ENCODE measurements at places on chromosomes 12 and 14. TPM values are rescaled to one million over a fixed set of nuclear protein-coding genes. Genes with fewer than 3 reads are reported as not detected.

- no peak for DNase-seq
- H3K36me3 ChIP-seq, result no peaks in the 10 kb centered on the region
- no peak overlapping the region for H3K27ac ChIP-seq
- no peak overlapping the region for H3K4me3 ChIP-seq
These were observed 104.1 kb downstream of the MYRFL start for GRCh38 chr12:69929125-69929524.

GRCh38 chr14:75025082-75025481 lies 22.4 kb downstream of the EIF2B2 start:
- DNase-seq, result no peak
- H3K36me3 ChIP-seq, result no peaks in the 10 kb centered on the region
- no peaks in the 10 kb centered on the region for H3K4me1 ChIP-seq
- no peak overlapping the region for H3K27ac ChIP-seq
- no peak overlapping the region for H3K4me3 ChIP-seq
- H3K27me3 ChIP-seq, result no peaks in the 10 kb centered on the region

The RIPK3 gene
- 10.7 TPM for total RNA-seq

DNA sequence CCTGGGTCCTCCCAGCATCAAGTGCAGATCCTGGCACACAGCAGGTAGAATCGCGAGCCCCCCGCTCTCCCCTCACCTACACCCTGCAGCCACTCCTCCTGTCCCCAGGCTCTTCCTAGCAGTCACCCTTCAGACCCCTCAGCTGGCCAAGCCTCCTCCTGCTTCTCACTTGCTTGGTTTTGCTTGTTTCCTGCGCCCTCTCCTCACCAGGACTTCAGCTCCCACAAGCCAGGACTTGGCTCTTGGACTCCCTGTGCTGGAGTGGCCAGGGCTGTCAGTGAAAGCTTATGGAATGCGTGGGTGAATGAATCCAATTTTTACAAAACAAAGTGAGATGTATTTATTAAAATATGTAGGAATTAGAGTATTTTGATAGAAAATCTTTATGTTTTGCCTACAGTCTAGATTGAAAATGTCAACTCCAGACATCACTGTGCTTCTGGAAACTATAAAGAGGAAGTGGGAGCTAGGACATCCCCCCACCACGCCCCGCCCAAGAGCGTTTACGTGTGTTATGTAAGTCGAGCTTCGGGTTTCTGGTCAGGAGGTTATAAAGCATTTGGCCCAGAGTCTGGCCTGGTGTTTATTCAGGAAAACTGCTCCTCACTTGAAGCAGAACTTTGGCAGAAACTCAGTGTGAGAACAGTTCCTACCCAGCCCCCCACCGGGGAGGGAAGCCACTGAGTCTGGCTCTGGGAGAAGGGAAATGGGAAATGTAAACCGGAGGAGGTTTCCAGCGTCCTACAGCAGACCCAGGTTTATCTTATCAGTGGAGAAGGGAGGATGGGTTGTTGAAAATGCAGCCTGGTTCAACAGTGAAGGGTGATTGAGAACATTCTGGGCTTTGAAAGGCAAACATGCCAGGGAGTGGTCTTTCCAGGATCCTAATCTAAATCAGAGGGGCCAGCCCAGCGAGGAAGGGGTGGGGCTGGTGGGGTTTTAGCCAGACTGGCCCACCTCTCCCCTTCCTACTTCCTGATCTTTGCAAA lies 8.8 kb downstream of the ALDH2 start:
- H3K4me3 ChIP-seq, result peak overlapping the region; percentile 12
- peak overlapping the region; percentile 84 for H3K27ac ChIP-seq
- no peaks in the 10 kb centered on the region for H3K36me3 ChIP-seq
- DNase-seq, result peak; percentile 70
- H3K4me1 ChIP-seq, result peaks cover 32% of the 10 kb centered on the region

The TAPBPL gene
- 22.9 TPM for total RNA-seq

The GPRC5D gene
- total RNA-seq, result not detected

DNA sequence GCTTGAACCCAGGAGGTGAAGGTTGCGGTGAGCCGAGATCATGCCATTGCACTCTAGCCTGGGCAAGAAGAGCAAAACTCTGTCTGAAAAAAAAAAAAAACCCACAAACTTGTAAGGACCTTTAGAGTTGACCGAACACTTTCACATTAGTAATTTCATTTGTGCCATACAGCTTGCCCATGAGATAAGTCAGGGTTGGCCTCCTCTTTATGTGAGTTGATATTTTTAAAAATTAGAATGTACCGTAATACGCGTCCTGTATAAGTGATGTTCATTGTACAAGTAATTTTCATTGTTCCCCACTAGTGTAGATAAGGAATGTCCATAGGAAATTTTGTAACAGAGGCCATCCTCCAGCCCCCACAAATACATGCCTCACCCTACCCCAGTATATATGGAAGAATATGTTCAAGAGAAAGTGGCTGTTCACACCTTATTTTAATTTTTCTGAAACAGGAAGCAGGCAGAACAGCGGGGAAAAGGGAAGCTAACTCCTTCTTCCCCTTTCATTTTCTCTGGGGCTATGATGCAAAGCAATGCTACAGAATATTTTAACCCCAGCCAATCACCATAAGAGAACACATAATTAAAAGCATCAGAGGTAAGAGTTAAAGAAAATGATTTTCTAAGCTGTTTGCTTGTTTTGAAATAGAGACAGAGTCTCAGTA lies 31.9 kb upstream of the HIF1A start:
- H3K4me3 ChIP-seq, result no peak overlapping the region
- DNase-seq, result no peak
- H3K36me3 ChIP-seq, result no peaks in the 10 kb centered on the region
- no peaks in the 10 kb centered on the region for H3K4me1 ChIP-seq
- H3K27ac ChIP-seq, result no peak overlapping the region

- no peaks in the 10 kb centered on the region for H3K27me3 ChIP-seq
- H3K27ac ChIP-seq, result no peak overlapping the region
- no peak overlapping the region for H3K4me3 ChIP-seq
- H3K36me3 ChIP-seq, result no peaks in the 10 kb centered on the region
- no peak for DNase-seq
These were observed 43.5 kb upstream of the P2RX7 start for GRCh38 chr12:121089031-121089812.

- no peaks in the 10 kb centered on the region for H3K36me3 ChIP-seq
- H3K4me1 ChIP-seq, result no peaks in the 10 kb centered on the region
- no peak overlapping the region for H3K4me3 ChIP-seq
- DNase-seq, result no peak
- H3K27me3 ChIP-seq, result no peaks in the 10 kb centered on the region
- no peak overlapping the region for H3K27ac ChIP-seq
These were observed 25.6 kb upstream of the KRAS start for GRCh38 chr12:25276199-25276937.

DNA sequence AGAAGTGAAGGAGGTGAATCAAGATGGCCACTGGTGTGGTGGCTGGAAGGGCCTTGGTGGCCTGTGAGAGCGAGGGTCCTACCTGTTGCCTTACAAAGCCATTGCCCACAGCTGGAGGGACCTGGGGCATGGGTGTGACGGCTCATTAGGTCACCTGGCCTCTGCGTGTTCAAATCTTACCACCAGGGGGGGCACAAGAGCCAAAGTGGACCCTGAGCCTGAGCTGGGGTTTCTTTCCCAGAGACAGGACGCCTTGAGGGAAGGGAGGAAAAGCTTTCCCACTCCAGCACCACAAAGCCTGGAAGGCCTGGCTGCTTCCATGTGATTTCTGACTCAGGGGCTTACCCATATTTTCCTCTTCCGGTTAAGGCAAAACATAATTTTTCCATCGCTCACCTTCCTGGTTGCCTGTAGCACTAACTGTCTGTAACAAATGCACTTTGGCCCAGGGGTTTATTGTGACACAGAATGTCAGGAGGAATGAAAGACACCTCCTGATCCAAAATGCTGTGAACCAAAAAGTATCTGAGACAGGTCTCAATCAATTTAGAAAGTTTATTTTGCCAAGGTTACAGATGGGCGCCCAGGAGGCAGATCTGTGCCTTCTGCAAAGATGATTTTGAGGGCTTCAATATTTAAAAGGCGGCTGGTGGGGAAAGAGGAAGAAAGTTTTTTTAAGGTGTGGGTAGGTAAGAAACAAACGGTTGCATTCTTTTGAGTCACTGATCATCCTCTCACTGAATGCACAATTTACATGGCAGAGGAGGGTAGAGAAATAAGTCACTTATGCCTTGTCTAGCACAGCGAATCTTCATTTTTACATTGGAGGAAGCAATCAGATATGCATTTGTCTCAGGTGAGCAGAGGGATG lies 4.3 kb upstream of the CD9 start:
- peak; percentile 83 for DNase-seq
- peak overlapping the region; percentile 75 for H3K27ac ChIP-seq
- H3K4me1 ChIP-seq, result no peaks in the 10 kb centered on the region
- H3K4me3 ChIP-seq, result no peak overlapping the region
- no peaks in the 10 kb centered on the region for H3K27me3 ChIP-seq

The PROX2 gene
- not detected for total RNA-seq

GRCh38 chr12:2294651-2295475 lies 242.1 kb downstream of the CACNA1C start:
- no peak overlapping the region for H3K27ac ChIP-seq
- H3K4me3 ChIP-seq, result no peak overlapping the region
- H3K36me3 ChIP-seq, result no peaks in the 10 kb centered on the region
- H3K4me1 ChIP-seq, result peaks cover 3% of the 10 kb centered on the region

GRCh38 chr12:93244514-93245077 lies 133.1 kb upstream of the NUDT4 start:
- no peaks in the 10 kb centered on the region for H3K27me3 ChIP-seq
- no peak for DNase-seq
- peak overlapping the region; percentile 53 for H3K27ac ChIP-seq
- H3K4me3 ChIP-seq, result no peak overlapping the region

GRCh38 chr12:11714626-11715025 lies 65.2 kb downstream of the ETV6 start:
- no peaks in the 10 kb centered on the region for H3K27me3 ChIP-seq
- peaks cover 24% of the 10 kb centered on the region for H3K4me1 ChIP-seq
- no peak overlapping the region for H3K27ac ChIP-seq

- no peak overlapping the region for H3K4me3 ChIP-seq
- no peaks in the 10 kb centered on the region for H3K27me3 ChIP-seq
- H3K27ac ChIP-seq, result no peak overlapping the region
- no peaks in the 10 kb centered on the region for H3K4me1 ChIP-seq
- no peak for DNase-seq
These were observed 148.1 kb upstream of the NRXN3 start for GRCh38 chr14:78022059-78022458.

DNA sequence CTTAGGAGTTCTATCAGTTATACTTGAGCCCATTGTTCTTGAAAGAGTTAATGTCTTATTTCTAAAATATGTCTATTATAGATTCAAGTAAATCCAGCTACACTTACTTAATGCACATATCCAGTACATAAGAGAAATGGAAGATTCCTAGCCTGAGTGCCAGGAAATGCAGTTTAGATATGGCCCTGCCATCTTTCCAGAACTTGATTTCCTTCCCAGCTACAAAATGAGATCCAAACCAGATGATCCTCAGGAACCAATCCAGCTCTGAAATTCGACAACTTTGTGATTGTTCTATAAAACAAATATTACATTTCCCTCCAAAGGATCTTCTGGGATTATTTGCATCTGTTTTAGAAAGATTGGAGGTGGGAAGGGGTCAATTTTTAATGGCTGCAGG lies 317.3 kb upstream of the GARIN6 start:
- no peak overlapping the region for H3K4me3 ChIP-seq
- H3K27me3 ChIP-seq, result no peaks in the 10 kb centered on the region
- no peaks in the 10 kb centered on the region for H3K4me1 ChIP-seq
- H3K27ac ChIP-seq, result no peak overlapping the region
- DNase-seq, result no peak

DNA sequence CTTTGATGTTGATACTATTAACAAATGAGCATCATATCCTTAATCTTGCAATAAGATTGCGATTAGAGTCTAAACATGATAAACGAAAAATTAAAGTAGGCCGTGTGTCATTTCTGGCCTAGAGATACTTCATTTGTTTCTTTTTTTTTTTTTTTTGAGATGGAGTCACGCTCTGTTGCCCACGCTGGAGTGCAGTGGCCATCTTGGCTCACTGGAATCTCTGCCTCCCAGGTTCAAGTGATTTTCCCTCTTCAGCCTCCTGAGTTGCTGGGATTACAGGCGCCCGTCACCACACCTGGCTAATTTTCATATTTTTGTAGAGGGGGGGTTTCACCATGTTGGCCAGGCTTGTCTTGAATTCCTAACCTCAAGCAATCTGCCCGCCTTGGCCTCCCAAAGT lies 446.9 kb downstream of the PCNX1 start:
- H3K27ac ChIP-seq, result peak overlapping the region; percentile 81
- no peak overlapping the region for H3K4me3 ChIP-seq
- H3K4me1 ChIP-seq, result no peaks in the 10 kb centered on the region
- no peaks in the 10 kb centered on the region for H3K36me3 ChIP-seq

DNA sequence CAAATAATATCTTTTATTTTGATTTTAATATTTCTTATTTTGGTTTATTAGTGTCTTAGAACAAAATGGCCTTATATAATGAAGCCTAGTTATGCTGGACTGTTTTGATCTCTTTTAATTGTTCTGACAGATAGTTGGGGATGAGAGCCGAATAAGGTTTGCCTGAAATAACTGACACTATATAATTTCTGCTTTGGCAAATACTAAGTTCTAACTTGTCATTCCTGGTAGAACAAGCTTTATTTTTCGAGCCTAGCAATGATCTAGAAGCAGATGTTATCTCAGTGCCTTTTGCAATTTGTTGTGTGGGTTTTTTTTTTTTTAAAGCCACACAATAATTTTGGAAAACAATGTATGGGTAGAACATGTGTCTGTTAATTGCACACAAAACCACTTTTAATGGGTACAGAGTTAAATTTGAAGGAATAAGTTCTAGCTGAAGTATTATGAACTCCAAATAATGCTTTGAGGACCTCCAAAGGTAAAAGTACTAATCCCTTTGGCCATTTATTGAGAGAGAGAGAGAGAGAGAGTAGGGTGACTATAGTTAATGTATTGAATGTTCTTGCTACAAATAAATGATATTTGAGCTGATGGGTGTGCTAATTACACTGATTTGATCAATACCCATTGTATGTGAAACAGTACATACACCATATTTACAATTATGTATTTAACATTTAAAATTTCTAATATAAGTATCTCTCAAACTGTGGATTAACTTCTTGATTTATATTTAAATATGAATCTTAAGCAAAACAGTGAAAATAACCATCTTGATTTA lies 35.0 kb downstream of the MDM2 start:
- H3K36me3 ChIP-seq, result peaks cover 4% of the 10 kb centered on the region
- no peak overlapping the region for H3K27ac ChIP-seq
- no peak for DNase-seq
- H3K4me3 ChIP-seq, result no peak overlapping the region
- no peaks in the 10 kb centered on the region for H3K4me1 ChIP-seq

The ACSM4 gene
- total RNA-seq, result not detected

DNA sequence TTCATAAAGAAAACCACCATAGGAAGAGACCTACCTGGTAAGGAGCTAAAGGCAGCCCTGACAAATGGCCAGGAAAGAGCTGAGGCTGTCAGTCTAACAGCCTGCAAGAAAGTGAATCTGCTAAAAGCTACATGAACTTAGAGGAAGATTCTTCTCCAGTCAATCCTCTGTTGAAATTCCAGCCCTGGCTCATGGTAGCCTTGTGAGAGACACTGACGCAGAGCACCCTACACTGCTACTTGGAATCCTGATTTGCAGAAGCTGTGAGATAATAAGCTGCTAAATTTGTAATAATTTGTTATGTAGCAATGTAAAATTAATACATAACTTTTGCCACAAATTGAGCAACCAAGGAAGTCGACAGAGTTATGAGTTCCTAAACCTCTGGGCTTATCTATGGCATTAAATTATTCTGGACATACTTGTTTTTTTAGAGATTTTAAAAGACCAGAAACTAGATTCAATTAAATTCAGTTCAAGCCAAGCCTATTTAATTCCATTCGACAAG lies 257.0 kb downstream of the ETNK1 start:
- no peaks in the 10 kb centered on the region for H3K4me1 ChIP-seq
- H3K4me3 ChIP-seq, result no peak overlapping the region
- DNase-seq, result no peak

Data from breast epithelium (tissue), 4 donors.